ENCODE measurements at places on chromosomes 7 and 10. TPM values are rescaled to one million over a fixed set of nuclear protein-coding genes. Genes with fewer than 3 reads are reported as not detected.

- DNase-seq, result peak; percentile 23
Measured at GRCh38 chr10:46523962-46524471, 32.4 kb downstream of the GPRIN2 start.

- no peak for DNase-seq
Measured at GRCh38 chr7:4450483-4450882, 231.6 kb upstream of the FOXK1 start.

GRCh38 chr10:132658546-132659205 lies 121.1 kb downstream of the INPP5A start:
- no peak for DNase-seq

GRCh38 chr10:101379663-101380352 lies 25.8 kb downstream of the BTRC start:
- no peak for DNase-seq

GRCh38 chr7:27198871-27199801 lies 755 bp downstream of the HOXA13 start:
- DNase-seq, result peak; percentile 52

GRCh38 chr10:70343712-70344111 lies 38.7 kb downstream of the LRRC20 start:
- no peak for DNase-seq

TBRG4 gene
- 117 TPM for total RNA-seq

EEF1AKMT2 gene
- 29.0 TPM for total RNA-seq

BBIP1 gene
- 45.0 TPM for total RNA-seq

SLC26A3 gene
- not detected for total RNA-seq
